Effector memory CD4-positive, alpha-beta T cell (primary cell): ENCODE measurements at places on chromosomes 12 and 14.

DNA sequence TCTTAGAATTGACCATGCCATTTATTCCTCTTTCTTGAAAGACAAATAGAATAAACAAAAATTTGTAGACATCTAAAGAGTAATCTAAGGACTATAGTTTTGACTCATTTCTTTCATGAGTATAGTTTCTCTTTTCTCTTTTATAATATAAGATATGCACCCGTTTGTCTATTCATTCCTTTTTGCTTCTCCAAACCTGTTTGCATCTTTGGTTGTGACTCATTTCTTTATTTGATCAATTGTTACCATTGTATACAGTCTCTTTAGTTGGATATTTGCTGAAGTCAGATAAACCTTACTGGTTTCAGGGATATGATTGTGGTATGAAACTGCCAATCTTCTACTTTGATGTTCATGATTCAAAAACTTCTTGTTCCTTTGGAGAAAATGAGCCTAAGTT lies 268.7 kb downstream of the FBXL14 start:
- H3K4me1 ChIP-seq, result no peaks in the 10 kb centered on the region
- no peak overlapping the region for H3K4me3 ChIP-seq
- H3K27ac ChIP-seq, result no peak overlapping the region

GRCh38 chr12:110203546-110203945 lies 77.5 kb upstream of the ATP2A2 start:
- H3K4me3 ChIP-seq, result no peak overlapping the region
- H3K4me1 ChIP-seq, result peaks cover 7% of the 10 kb centered on the region
- H3K27me3 ChIP-seq, result no peaks in the 10 kb centered on the region

GRCh38 chr12:96864335-96864734 lies 42.7 kb upstream of the NEDD1 start:
- no peaks in the 10 kb centered on the region for H3K36me3 ChIP-seq
- DNase-seq, result no peak
- H3K27me3 ChIP-seq, result no peaks in the 10 kb centered on the region
- H3K4me3 ChIP-seq, result no peak overlapping the region
- no peaks in the 10 kb centered on the region for H3K4me1 ChIP-seq
- H3K27ac ChIP-seq, result no peak overlapping the region

- DNase-seq, result no peak
- H3K27me3 ChIP-seq, result no peaks in the 10 kb centered on the region
- H3K4me1 ChIP-seq, result no peaks in the 10 kb centered on the region
- H3K4me3 ChIP-seq, result no peak overlapping the region
Observed at GRCh38 chr12:12282761-12283425, 16.0 kb upstream of the LRP6 start.

- DNase-seq, result no peak
- H3K4me1 ChIP-seq, result no peaks in the 10 kb centered on the region
- no peaks in the 10 kb centered on the region for H3K27me3 ChIP-seq
- no peak overlapping the region for H3K27ac ChIP-seq
- no peaks in the 10 kb centered on the region for H3K36me3 ChIP-seq
Observed at GRCh38 chr12:497501-498160, 37.9 kb downstream of the B4GALNT3 start.

GRCh38 chr12:58931518-58931917 lies 11.2 kb upstream of the LRIG3 start:
- no peaks in the 10 kb centered on the region for H3K27me3 ChIP-seq
- no peaks in the 10 kb centered on the region for H3K4me1 ChIP-seq
- DNase-seq, result no peak
- H3K4me3 ChIP-seq, result no peak overlapping the region
- no peaks in the 10 kb centered on the region for H3K36me3 ChIP-seq

GRCh38 chr12:72105849-72106248 lies 166.3 kb upstream of the TRHDE start:
- no peak overlapping the region for H3K27ac ChIP-seq
- no peak overlapping the region for H3K4me3 ChIP-seq
- H3K27me3 ChIP-seq, result no peaks in the 10 kb centered on the region
- DNase-seq, result no peak
- no peaks in the 10 kb centered on the region for H3K4me1 ChIP-seq

GRCh38 chr12:6861391-6861790 lies 5.9 kb upstream of the TPI1 start:
- DNase-seq, result no peak
- no peak overlapping the region for H3K4me3 ChIP-seq
- no peaks in the 10 kb centered on the region for H3K4me1 ChIP-seq
- H3K27me3 ChIP-seq, result no peaks in the 10 kb centered on the region
- no peak overlapping the region for H3K27ac ChIP-seq
- H3K36me3 ChIP-seq, result peaks cover 72% of the 10 kb centered on the region

DNA sequence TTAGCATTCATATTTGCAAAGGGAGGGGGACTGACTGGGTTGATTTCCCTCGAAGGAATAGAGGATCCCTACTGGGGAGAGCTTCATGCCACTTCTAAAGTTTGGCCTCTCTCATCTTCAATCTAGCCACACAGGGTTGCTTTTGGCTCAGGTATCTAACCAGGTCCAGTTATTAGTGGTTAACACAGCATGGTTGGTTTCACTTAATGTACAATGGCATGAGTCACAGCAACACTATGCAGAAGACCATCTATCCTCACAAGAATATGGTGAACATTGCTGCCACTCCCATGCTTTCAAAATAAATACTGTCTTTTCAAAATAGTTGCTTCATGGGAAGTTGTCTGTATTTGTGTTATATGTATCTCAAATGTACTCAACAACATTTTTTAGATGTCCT lies 6.6 kb upstream of the RAB3IP start:
- H3K27ac ChIP-seq, result no peak overlapping the region
- no peaks in the 10 kb centered on the region for H3K36me3 ChIP-seq
- no peak overlapping the region for H3K4me3 ChIP-seq
- no peaks in the 10 kb centered on the region for H3K27me3 ChIP-seq
- no peaks in the 10 kb centered on the region for H3K4me1 ChIP-seq
- DNase-seq, result no peak

GRCh38 chr12:5487076-5487475 lies 55.2 kb downstream of the NTF3 start:
- H3K4me3 ChIP-seq, result no peak overlapping the region
- no peak overlapping the region for H3K27ac ChIP-seq
- H3K27me3 ChIP-seq, result no peaks in the 10 kb centered on the region
- DNase-seq, result no peak

DNA sequence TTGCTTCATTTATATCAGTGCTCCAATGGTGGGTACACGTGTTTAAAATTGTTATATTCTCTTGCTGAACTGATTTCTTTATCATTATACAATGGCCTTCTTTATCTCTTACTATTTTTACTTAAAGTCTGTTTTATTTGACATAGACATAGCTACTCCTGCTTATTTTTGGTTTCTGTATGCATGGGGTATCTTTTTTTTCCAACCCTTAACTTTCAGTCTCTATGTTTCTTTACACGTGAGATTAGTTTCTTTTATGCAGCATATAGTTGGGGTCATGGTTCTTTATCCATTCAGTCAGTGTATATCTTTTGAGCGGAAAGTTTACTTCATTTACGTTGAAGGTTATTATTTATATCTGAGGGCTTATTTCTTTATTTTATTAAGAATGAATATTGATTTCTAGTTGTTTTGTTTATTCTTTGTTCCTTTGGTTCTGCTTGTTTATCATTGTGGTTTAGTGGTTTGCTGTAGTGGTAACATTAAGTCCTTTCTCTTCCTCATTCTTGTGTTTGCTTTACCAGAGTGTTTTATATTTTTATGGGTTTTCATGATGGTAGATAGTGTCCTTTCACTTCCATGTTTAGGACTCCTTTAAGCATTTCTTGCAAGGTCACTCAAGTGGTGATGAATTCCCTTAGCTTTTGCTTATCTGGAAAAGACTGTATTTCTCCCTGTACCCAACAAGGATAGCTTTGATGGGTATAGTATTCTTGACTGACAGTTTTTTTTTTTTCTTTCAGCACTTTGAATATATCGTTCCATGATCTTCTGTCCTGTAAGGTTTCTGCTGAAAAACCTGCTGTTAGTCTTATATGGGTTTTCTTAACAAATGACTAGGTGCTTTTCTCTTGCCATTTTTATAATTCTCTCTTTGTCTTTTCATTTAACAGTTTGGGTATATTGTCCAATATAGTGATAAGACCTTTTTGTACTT lies 38.3 kb upstream of the FAR2 start:
- no peak overlapping the region for H3K4me3 ChIP-seq
- H3K27me3 ChIP-seq, result no peaks in the 10 kb centered on the region
- no peak overlapping the region for H3K27ac ChIP-seq
- no peaks in the 10 kb centered on the region for H3K4me1 ChIP-seq
- DNase-seq, result no peak
- no peaks in the 10 kb centered on the region for H3K36me3 ChIP-seq

GRCh38 chr12:80690513-80690912 lies 16.9 kb upstream of the MYF6 start:
- H3K27me3 ChIP-seq, result no peaks in the 10 kb centered on the region
- no peak for DNase-seq
- no peak overlapping the region for H3K4me3 ChIP-seq
- no peak overlapping the region for H3K27ac ChIP-seq

- no peak overlapping the region for H3K27ac ChIP-seq
- H3K36me3 ChIP-seq, result no peaks in the 10 kb centered on the region
- H3K4me1 ChIP-seq, result no peaks in the 10 kb centered on the region
Observed at GRCh38 chr14:101962503-101962874, 1.9 kb upstream of the DYNC1H1 start.

- H3K36me3 ChIP-seq, result no peaks in the 10 kb centered on the region
- no peak overlapping the region for H3K4me3 ChIP-seq
- H3K27me3 ChIP-seq, result no peaks in the 10 kb centered on the region
- peaks cover 4% of the 10 kb centered on the region for H3K4me1 ChIP-seq
Observed at GRCh38 chr14:93061380-93062012, 54.2 kb downstream of the ITPK1 start.

- no peaks in the 10 kb centered on the region for H3K36me3 ChIP-seq
- H3K4me1 ChIP-seq, result no peaks in the 10 kb centered on the region
- DNase-seq, result no peak
- H3K27ac ChIP-seq, result no peak overlapping the region
- H3K27me3 ChIP-seq, result no peaks in the 10 kb centered on the region
Observed at GRCh38 chr14:95787941-95788340, 74.0 kb upstream of the TCL1A start.

GRCh38 chr12:121512561-121512960 lies 68.3 kb downstream of the KDM2B start:
- H3K27me3 ChIP-seq, result no peaks in the 10 kb centered on the region
- no peak overlapping the region for H3K27ac ChIP-seq
- no peaks in the 10 kb centered on the region for H3K4me1 ChIP-seq
- no peak overlapping the region for H3K4me3 ChIP-seq
- peaks cover 39% of the 10 kb centered on the region for H3K36me3 ChIP-seq

GRCh38 chr12:6226002-6226678 lies 25.9 kb downstream of the CD9 start:
- no peaks in the 10 kb centered on the region for H3K27me3 ChIP-seq
- no peak overlapping the region for H3K4me3 ChIP-seq
- H3K27ac ChIP-seq, result no peak overlapping the region

- no peak overlapping the region for H3K4me3 ChIP-seq
- no peaks in the 10 kb centered on the region for H3K36me3 ChIP-seq
- no peak for DNase-seq
- no peaks in the 10 kb centered on the region for H3K27me3 ChIP-seq
- no peaks in the 10 kb centered on the region for H3K4me1 ChIP-seq
Observed at GRCh38 chr12:31477687-31478086, 113.2 kb downstream of the DENND5B start.

DNA sequence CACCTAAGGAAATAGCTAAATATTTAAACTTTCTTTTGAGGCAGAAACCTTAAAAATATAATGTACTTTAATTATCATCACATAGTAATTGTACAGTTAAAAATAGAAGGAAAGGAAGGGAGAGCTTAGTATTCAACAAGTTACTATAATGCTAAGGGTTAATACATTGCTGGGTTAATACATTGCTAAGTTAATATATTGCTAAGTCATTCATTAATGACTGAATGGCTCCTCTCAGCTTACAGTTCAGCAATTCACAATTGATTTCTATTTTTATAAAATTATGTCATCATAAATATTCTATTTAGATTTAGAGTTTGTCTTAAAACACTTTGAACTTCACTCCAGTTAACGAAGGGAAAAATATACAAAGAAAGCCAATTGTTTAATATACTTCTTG lies 207.9 kb downstream of the BMP4 start:
- DNase-seq, result no peak
- H3K27ac ChIP-seq, result no peak overlapping the region
- no peaks in the 10 kb centered on the region for H3K27me3 ChIP-seq
- no peak overlapping the region for H3K4me3 ChIP-seq
- no peaks in the 10 kb centered on the region for H3K4me1 ChIP-seq
- no peaks in the 10 kb centered on the region for H3K36me3 ChIP-seq

GRCh38 chr12:108237272-108237671 lies 101.8 kb downstream of the CMKLR1 start:
- no peak overlapping the region for H3K27ac ChIP-seq
- no peak for DNase-seq
- H3K36me3 ChIP-seq, result no peaks in the 10 kb centered on the region
- no peak overlapping the region for H3K4me3 ChIP-seq

GRCh38 chr12:54033106-54033979 lies 493 bp downstream of the HOXC5 start:
- H3K36me3 ChIP-seq, result no peaks in the 10 kb centered on the region
- H3K4me3 ChIP-seq, result no peak overlapping the region
- H3K27me3 ChIP-seq, result peaks cover 83% of the 10 kb centered on the region
- no peak for DNase-seq
- H3K4me1 ChIP-seq, result peaks cover 20% of the 10 kb centered on the region

- no peak overlapping the region for H3K27ac ChIP-seq
- no peak overlapping the region for H3K4me3 ChIP-seq
- H3K4me1 ChIP-seq, result no peaks in the 10 kb centered on the region
- no peak for DNase-seq
- no peaks in the 10 kb centered on the region for H3K27me3 ChIP-seq
Observed at GRCh38 chr12:106380954-106381353, 23.4 kb downstream of the POLR3B start.

GRCh38 chr12:124231980-124232653 lies 62.8 kb upstream of the RFLNA start:
- no peaks in the 10 kb centered on the region for H3K27me3 ChIP-seq
- no peak for DNase-seq
- H3K4me1 ChIP-seq, result no peaks in the 10 kb centered on the region
- H3K27ac ChIP-seq, result no peak overlapping the region
- no peak overlapping the region for H3K4me3 ChIP-seq

GRCh38 chr12:25926536-25926935 lies 31.9 kb upstream of the RASSF8 start:
- no peaks in the 10 kb centered on the region for H3K27me3 ChIP-seq
- H3K27ac ChIP-seq, result no peak overlapping the region
- H3K36me3 ChIP-seq, result no peaks in the 10 kb centered on the region
- DNase-seq, result no peak
- no peak overlapping the region for H3K4me3 ChIP-seq
- no peaks in the 10 kb centered on the region for H3K4me1 ChIP-seq

- H3K4me1 ChIP-seq, result no peaks in the 10 kb centered on the region
- no peak overlapping the region for H3K27ac ChIP-seq
- no peak for DNase-seq
- H3K4me3 ChIP-seq, result no peak overlapping the region
- H3K36me3 ChIP-seq, result no peaks in the 10 kb centered on the region
Observed at GRCh38 chr12:86091681-86092080, 164.5 kb downstream of the MGAT4C start.
